ENCODE measurements at places on chromosomes 2 and 18. TPM values are rescaled to one million over a fixed set of nuclear protein-coding genes. Genes with fewer than 3 reads are reported as not detected.

Gene GREB1L
- 0.76 TPM for total RNA-seq

Gene INHBB
- total RNA-seq, result 1.8 TPM

Gene MROH2A
- total RNA-seq, result not detected

Gene AGXT
- total RNA-seq, result not detected

Gene ZSCAN30
- 14.6 TPM for total RNA-seq

Gene REG1B
- not detected for total RNA-seq

Gene CCT7
- total RNA-seq, result 362 TPM

Gene TRIM43
- total RNA-seq, result not detected

Gene LIPG
- total RNA-seq, result 96.2 TPM

Gene UPP2
- not detected for total RNA-seq

Gene ANKRD62
- total RNA-seq, result not detected

Gene BOD1L2
- not detected for total RNA-seq

Gene SIGLEC15
- not detected for total RNA-seq

Gene PROC
- not detected for total RNA-seq

Gene KCNS3
- 2.4 TPM for total RNA-seq
